Airway epithelial cell (primary cell): ENCODE measurements at places on chromosomes 1 and 21. TPM values are rescaled to one million over a fixed set of nuclear protein-coding genes. Genes with fewer than 3 reads are reported as not detected.

The CYP4X1 gene
- 0.51 and 0.56 TPM in 2 replicates for total RNA-seq

The RIPPLY3 gene
- 0.70 and 1.1 TPM in 2 replicates for total RNA-seq

The CLCA1 gene
- total RNA-seq: 0.14 TPM in 1 of 2 replicates, not detected in the other

The IL22RA1 gene
- 2.1 and 4.8 TPM in 2 replicates for total RNA-seq

The C1orf50 gene
- total RNA-seq: 0.60 and 2.5 TPM in 2 replicates

The DONSON gene
- 17.7 and 19.3 TPM in 2 replicates for total RNA-seq

The HFM1 gene
- 0.07 TPM in 1 of 2 replicates, not detected in the other for total RNA-seq

The ZYG11A gene
- 0.63 and 0.84 TPM in 2 replicates for total RNA-seq

The OR2L5 gene
- not detected in 2 replicates for total RNA-seq

The SFT2D2 gene
- 27.9 and 34.3 TPM in 2 replicates for total RNA-seq

The C8B gene
- not detected in 2 replicates for total RNA-seq

The GPR25 gene
- total RNA-seq: not detected in 2 replicates

The RRAGC gene
- 6.5 and 9.0 TPM in 2 replicates for total RNA-seq

The FOXD2 gene
- total RNA-seq: 0.05 and 0.14 TPM in 2 replicates

The IL10 gene
- not detected in 2 replicates for total RNA-seq

The BSND gene
- not detected in 2 replicates for total RNA-seq

The HES2 gene
- total RNA-seq: 173 and 201 TPM in 2 replicates

The PRAMEF1 gene
- total RNA-seq: not detected in 2 replicates

The GNG5 gene
- total RNA-seq: 87.0 and 94.6 TPM in 2 replicates

The MSH4 gene
- not detected in 2 replicates for total RNA-seq

The TMPRSS3 gene
- total RNA-seq: 0.09 TPM in 1 of 2 replicates, not detected in the other

The CFHR2 gene
- not detected in 2 replicates for total RNA-seq

The TIE1 gene
- not detected in 2 replicates for total RNA-seq

The CHML gene
- 6.0 and 7.1 TPM in 2 replicates for total RNA-seq

The PROK1 gene
- total RNA-seq: not detected in 2 replicates

The APOBEC4 gene
- not detected in 2 replicates for total RNA-seq

The PARS2 gene
- total RNA-seq: 5.5 and 6.6 TPM in 2 replicates

The LAX1 gene
- total RNA-seq: not detected in 2 replicates

The ZNF695 gene
- 2.6 and 5.9 TPM in 2 replicates for total RNA-seq

The SPRR5 gene
- total RNA-seq: 0.71 TPM in 1 of 2 replicates, not detected in the other

The KRTAP19-1 gene
- not detected in 2 replicates for total RNA-seq

The NOS1AP gene
- 0.07 and 1.6 TPM in 2 replicates for total RNA-seq

The C1orf210 gene
- 3.9 and 8.7 TPM in 2 replicates for total RNA-seq

The SERTAD4 gene
- total RNA-seq: 5.9 and 7.6 TPM in 2 replicates
